ENCODE measurements at places on chromosomes 12 and 14.

DNA sequence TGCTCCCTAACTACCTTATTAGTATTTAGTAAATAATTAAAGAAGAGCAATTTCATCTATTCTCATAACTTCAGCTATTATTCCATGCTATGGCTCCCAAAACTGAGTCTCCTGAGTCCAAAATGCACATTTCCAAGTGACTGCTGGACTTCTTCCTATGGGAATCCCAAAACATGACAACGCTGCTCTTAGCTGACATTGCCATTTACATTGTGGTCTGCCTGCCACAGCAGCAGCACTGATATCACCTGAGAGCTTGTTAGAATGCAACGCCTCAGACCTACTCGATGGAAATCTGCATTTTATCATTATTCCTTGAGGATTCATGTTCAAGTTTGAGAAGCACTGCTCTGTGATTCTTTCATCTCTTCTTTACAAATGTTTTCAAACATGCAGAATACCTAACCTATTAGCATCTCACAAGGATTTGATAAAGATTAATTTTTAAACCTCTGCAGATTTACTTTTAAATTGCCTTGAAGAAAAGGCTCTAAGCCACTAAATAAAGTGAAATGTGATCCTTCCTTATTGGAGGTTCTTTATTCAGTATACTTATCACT lies 77.7 kb downstream of the SEC23A start:
- peaks cover under 1% of the 10 kb centered on the region for H3K4me1 ChIP-seq
- no peak overlapping the region for H3K4me3 ChIP-seq
- H3K36me3 ChIP-seq: peaks cover 22% of the 10 kb centered on the region
- H3K27ac ChIP-seq: no peak overlapping the region
- H3K27me3 ChIP-seq: no peaks in the 10 kb centered on the region

DNA sequence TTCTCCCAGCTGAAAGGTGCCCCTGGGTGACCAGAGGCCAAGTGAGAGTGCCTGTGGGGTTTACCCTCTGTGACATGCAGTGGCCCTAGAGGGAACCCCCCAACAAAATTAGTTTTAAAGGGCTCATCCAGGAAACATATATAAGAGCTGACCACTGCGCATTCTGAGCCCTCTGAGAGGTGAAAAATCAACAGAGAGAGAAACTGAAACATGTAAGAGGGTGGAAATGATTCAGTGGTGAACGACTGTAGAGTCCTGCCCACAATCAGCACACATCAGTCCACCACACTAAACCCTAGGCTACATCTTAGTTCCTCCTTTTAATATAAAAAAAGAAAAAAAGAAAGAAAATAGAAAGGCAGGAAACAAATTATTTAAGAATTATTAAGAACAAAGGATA lies 21.0 kb upstream of the ACSM4 start:
- H3K4me3 ChIP-seq: no peak overlapping the region
- peaks cover 53% of the 10 kb centered on the region for H3K27me3 ChIP-seq
- DNase-seq: no peak
- no peaks in the 10 kb centered on the region for H3K36me3 ChIP-seq
- H3K27ac ChIP-seq: no peak overlapping the region
- no peaks in the 10 kb centered on the region for H3K4me1 ChIP-seq

GRCh38 chr12:22474970-22475720 lies 69.2 kb downstream of the C2CD5 start:
- DNase-seq: no peak
- H3K4me3 ChIP-seq: no peak overlapping the region
- no peaks in the 10 kb centered on the region for H3K27me3 ChIP-seq

- peaks cover 3% of the 10 kb centered on the region for H3K4me1 ChIP-seq
- no peaks in the 10 kb centered on the region for H3K27me3 ChIP-seq
- H3K4me3 ChIP-seq: no peak overlapping the region
- peaks cover 46% of the 10 kb centered on the region for H3K36me3 ChIP-seq
- no peak overlapping the region for H3K27ac ChIP-seq
Measured at GRCh38 chr12:124370851-124371250, 76.0 kb downstream of the RFLNA start.

DNA sequence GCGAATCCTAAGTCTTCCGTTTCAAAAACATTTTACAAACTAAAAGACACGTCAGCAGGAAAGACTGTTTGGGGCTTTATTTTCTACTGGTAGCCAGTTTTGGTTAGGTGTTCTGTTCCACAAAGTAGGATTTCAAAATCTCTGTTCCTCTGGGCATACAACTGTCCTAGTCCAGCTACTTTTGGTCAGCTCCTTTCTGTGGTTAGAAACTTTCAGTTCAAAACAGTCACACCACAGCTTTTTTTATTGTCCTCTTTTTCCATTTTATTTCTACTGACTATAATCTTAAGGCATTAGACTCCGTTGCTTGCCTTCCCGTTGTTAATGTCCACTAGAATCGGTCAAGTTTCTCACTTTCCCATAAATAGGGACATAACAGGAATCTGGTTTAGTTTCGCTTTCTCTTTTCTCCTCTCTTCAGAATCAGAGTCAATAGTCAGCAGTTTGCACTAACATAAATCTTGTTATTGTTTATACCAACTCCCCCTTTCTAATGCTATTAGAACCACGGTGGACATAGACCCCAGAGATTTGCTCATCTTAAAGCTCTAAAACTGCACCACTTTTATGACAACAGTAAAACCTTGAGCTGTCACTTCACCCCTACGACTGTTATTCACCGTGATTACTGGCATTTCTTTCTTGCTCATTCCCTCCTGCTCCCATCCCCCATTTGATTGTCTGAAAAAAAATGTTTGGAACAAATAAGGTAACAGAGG lies 41.5 kb upstream of the NPAS3 start:
- no peaks in the 10 kb centered on the region for H3K4me1 ChIP-seq
- H3K27ac ChIP-seq: no peak overlapping the region
- H3K36me3 ChIP-seq: no peaks in the 10 kb centered on the region
- DNase-seq: no peak
- peak overlapping the region; percentile 70 for H3K4me3 ChIP-seq
- no peaks in the 10 kb centered on the region for H3K27me3 ChIP-seq

DNA sequence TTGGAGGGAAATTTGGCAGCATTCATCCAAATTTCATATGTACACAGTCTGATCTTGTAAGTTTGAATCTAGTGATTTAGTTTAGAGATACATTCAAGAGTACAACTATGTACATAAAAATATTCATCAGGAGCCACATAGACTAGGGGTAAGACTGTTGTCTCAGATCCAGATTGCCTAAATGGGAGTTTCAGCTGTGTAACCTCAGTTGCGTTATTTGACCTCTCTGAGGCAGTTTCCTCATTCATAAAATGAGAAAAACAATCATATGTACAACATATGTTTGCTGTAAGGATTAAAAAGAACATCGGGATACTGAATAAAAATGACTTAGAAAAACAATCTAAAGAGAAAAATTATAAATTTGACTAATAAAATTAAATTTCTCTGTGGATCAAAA lies 577.5 kb downstream of the RPL10L start:
- no peaks in the 10 kb centered on the region for H3K4me1 ChIP-seq
- H3K27ac ChIP-seq: no peak overlapping the region
- no peaks in the 10 kb centered on the region for H3K27me3 ChIP-seq

GRCh38 chr12:119412811-119413794 lies 78.6 kb downstream of the CCDC60 start:
- no peaks in the 10 kb centered on the region for H3K36me3 ChIP-seq
- peaks cover 5% of the 10 kb centered on the region for H3K4me1 ChIP-seq
- no peak overlapping the region for H3K4me3 ChIP-seq
- H3K27ac ChIP-seq: no peak overlapping the region
- peaks cover 14% of the 10 kb centered on the region for H3K27me3 ChIP-seq

GRCh38 chr12:124632519-124632984 lies 65.1 kb upstream of the NCOR2 start:
- H3K4me1 ChIP-seq: peaks cover 20% of the 10 kb centered on the region
- H3K27ac ChIP-seq: no peak overlapping the region
- DNase-seq: no peak

GRCh38 chr12:30980955-30981662 lies 54.6 kb downstream of the TSPAN11 start:
- H3K4me1 ChIP-seq: no peaks in the 10 kb centered on the region
- H3K36me3 ChIP-seq: no peaks in the 10 kb centered on the region
- no peak overlapping the region for H3K27ac ChIP-seq
- no peak for DNase-seq

DNA sequence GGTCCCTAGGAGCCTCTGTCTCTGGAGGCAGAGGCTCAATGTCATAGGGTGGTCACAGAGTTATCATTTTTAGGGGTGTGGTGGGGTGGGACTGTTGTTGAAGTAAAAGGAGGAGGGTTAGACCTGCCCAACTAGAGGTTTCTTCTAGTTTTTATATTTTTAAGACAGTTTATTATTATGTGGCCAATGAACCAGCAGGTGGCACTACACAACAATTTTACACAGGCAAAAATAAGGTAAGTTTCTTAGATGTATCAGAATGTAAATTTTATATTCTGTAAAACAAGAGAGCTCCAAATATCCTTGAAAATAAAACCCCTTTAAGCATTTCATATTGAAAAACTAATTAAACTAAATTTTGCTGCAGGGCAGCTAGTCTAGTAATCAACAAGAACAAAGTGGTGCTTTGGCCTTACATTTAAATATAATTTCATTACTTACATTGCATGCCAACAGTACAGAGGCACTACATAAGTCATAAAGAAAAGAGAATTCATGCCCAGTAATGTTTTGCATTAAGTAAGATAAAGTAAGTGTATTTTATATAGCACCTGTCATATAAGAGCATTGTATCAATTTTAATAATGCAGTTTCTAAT lies 22.2 kb upstream of the OVCH1 start:
- no peak for DNase-seq
- H3K4me1 ChIP-seq: no peaks in the 10 kb centered on the region
- peaks cover 8% of the 10 kb centered on the region for H3K27me3 ChIP-seq
- no peak overlapping the region for H3K4me3 ChIP-seq
- no peak overlapping the region for H3K27ac ChIP-seq

DNA sequence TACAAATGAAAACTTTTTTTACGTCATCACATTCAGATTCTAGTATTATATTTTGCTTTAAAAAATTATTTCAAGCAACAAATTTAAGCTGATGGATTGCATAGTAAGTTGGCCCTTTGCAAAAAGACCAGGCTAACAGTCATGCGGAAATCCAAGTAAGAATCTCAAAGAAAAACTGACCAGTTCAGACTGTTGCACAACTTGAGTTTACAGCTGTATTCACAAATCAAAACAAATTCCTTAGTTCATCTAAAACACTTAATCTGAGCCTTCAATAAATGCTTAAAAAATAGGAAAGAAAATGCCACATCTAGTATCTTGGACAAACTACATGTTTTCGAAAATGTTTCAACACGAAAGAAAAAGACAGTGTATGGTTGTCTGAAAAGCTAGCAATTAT lies 847 bp downstream of the CCDC59 start:
- H3K4me3 ChIP-seq: peak overlapping the region; percentile 92
- DNase-seq: no peak
- peaks cover 15% of the 10 kb centered on the region for H3K4me1 ChIP-seq
- H3K27ac ChIP-seq: peak overlapping the region; percentile 99

GRCh38 chr12:54968181-54968730 lies 16.3 kb downstream of the TESPA1 start:
- H3K27ac ChIP-seq: no peak overlapping the region
- H3K27me3 ChIP-seq: no peaks in the 10 kb centered on the region
- H3K36me3 ChIP-seq: peaks cover 75% of the 10 kb centered on the region

- no peaks in the 10 kb centered on the region for H3K27me3 ChIP-seq
- no peak overlapping the region for H3K27ac ChIP-seq
- no peaks in the 10 kb centered on the region for H3K4me1 ChIP-seq
- H3K36me3 ChIP-seq: no peaks in the 10 kb centered on the region
- no peak overlapping the region for H3K4me3 ChIP-seq
Measured at GRCh38 chr12:16789204-16789790, 183.3 kb upstream of the LMO3 start.

GRCh38 chr12:112020947-112021457 lies 7.8 kb downstream of the ERP29 start:
- peaks cover 59% of the 10 kb centered on the region for H3K36me3 ChIP-seq
- no peak overlapping the region for H3K4me3 ChIP-seq
- H3K27ac ChIP-seq: peak overlapping the region; percentile 48
- DNase-seq: no peak
- peaks cover 70% of the 10 kb centered on the region for H3K4me1 ChIP-seq
- H3K27me3 ChIP-seq: no peaks in the 10 kb centered on the region

DNA sequence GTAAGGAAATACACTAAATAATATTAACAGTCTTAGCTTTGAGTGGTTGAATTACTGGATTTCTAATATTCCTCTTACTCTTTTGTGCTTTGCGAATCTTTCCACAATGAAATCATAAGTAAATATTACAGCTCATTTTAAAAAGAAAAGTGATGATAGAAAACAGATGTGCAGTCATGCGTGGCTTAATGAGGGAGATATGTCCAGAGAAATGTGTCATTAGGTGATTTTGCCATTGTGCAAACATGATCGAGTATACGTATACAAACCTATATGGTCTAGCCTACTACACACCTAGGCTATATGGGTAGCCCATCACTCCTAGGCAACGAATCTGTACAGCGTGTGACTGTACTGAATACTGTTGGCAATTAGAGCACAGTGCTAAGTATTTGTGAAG lies 59.3 kb downstream of the SLC15A5 start:
- no peaks in the 10 kb centered on the region for H3K36me3 ChIP-seq
- H3K4me1 ChIP-seq: no peaks in the 10 kb centered on the region
- no peak overlapping the region for H3K4me3 ChIP-seq
- no peaks in the 10 kb centered on the region for H3K27me3 ChIP-seq

DNA sequence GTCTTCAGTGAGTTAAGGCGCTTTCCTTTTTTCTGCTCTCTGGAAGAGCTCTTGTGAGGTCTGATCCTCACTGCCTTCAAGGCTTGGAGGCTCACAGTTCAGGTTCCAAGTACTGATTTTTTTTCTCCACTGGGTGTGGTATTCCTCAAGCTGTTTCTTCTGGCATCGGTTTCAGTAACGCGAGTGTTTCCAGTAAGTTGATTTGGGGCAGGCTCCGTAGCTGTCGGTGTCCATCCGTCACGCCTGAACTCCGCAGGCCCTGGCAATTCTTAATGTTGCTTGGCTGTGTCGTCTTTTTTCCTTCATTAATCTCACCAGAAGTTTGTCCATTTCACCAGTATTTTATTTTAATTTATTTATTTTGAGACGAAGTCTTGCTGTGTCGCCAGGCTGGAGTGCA lies 30.6 kb downstream of the LRCOL1 start:
- H3K27ac ChIP-seq: no peak overlapping the region
- no peak overlapping the region for H3K4me3 ChIP-seq
- peaks cover 37% of the 10 kb centered on the region for H3K36me3 ChIP-seq
- no peaks in the 10 kb centered on the region for H3K4me1 ChIP-seq

DNA sequence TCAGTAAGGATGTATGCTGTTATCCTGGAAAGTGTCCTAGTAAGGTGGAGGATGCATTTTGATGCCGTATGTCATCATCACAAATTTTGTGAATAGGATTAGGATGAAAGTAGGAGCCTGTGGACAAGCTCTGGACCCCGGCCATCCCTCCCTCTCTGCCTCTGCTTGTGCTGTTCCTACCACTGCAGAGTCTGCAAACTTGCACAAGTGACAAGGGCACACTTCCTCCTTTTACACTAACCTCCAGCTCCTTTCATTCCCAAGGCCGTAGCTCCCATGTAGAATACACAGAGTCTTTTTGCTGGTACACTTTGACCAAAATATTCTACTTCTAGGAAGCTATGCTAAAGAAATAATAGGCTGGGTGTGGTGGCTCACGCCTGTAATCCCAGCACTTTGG lies 13.3 kb upstream of the TMCC3 start:
- H3K36me3 ChIP-seq: peaks cover 11% of the 10 kb centered on the region
- H3K27ac ChIP-seq: no peak overlapping the region
- H3K27me3 ChIP-seq: no peaks in the 10 kb centered on the region
- H3K4me1 ChIP-seq: peaks cover 16% of the 10 kb centered on the region

- peaks cover 6% of the 10 kb centered on the region for H3K4me1 ChIP-seq
- no peaks in the 10 kb centered on the region for H3K27me3 ChIP-seq
- no peak overlapping the region for H3K27ac ChIP-seq
- peaks cover 15% of the 10 kb centered on the region for H3K36me3 ChIP-seq
- no peak for DNase-seq
Measured at GRCh38 chr12:101719566-101719965, 19.7 kb downstream of the SYCP3 start.

All from stimulated activated naive B cell treated with anti-CD40 and anti-IgM and Interleukin-4, amounts not matched to agents 10 μg/mL and 1 μg/mL and 100 μg/mL, for 72 hours (primary cell).